Panc1 (cell line): ENCODE measurements at places on chromosomes 16 and 17. TPM values are rescaled to one million over a fixed set of nuclear protein-coding genes. Genes with fewer than 3 reads are reported as not detected.

DNA sequence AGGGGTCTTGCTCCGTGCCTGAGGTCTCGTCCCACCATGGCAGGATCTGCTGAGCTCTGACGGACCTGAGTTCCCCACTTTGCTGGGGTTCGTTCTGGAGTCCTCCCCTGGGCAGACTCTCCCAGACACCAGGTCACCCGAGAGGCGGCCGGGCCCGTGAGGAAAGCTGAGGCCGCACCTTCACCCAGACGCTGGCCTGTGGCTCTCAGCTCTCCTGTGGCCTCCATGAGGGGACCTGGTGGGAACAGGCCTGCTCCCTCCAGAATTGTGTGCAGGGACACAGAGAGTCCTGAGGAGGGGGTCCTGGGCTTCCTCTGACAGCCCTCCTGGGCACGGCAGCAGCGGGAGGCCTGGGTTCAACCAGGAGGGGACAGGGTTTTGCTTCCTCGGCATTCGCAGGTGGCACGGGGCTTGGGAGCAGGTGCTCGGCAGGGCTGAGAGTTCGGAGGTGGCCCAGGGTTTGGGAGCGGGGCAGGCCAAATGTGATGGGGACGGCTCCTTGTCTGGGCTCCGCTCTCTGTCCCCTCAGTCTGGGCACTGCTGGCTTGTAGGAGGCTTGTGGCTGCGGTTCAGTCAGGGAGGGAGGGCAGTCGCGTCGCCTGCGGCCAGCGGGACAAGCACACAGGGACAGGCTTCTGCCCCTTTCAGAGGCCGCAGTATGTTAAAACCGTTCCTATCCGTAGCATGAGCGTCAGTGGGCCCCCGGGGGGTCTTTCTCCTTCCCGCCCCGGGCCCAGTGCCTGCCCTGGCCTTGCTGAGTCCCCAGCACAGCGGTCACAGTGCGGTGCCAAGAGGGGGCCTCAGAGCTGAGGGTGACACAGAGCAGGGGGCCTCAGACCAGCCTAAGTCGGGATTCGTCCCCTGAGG, 8.1 kb upstream of the SNAI3 start:
- no peak for DNase-seq

DNA sequence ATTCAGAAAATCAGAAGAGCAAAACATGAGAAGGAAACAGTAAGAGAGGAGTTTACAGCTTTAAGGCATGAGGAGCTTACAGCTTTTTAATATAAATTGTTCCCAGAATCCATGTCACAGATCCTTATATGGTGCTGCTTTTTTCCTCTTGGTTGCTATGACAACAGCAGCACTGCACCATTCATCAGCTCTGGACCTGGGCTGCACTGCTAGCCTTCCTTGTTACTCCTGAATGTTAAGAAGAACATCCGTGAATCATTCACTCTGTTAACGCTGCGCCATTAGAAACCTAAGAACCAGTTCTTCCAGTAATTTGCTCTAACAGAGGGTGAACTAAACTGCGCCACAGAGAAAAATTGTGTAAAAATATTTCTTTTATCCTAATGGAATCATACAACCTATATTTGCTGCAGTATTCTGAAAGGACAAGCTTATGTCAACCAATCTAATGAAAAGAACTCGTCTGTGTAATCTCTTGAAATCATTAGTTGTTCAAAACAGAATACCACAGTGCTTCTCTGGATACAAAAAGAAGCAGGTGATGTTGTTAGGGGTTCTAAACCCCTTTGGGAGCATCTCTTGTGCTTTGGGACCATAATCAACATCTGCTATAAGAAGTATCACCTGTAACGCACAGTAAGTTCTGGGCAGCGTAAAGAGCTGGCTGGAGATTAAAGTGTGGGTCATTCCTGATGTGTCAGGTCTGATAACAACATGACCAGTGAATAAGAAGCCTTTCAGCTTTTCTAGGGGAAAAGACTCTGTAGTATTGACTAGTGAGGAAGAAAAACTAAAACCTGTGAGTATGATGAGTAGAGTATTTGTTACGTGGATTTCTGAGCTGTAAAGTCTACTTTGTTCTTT, 151.2 kb downstream of the TANC2 start:
- DNase-seq, result no peak

Gene DNAI2
- total RNA-seq, result not detected

Gene ZG16B
- 9.1 TPM for total RNA-seq

Gene TBC1D3H
- total RNA-seq, result not detected
